ENCODE measurements at places on chromosomes 7 and 10.

DNA sequence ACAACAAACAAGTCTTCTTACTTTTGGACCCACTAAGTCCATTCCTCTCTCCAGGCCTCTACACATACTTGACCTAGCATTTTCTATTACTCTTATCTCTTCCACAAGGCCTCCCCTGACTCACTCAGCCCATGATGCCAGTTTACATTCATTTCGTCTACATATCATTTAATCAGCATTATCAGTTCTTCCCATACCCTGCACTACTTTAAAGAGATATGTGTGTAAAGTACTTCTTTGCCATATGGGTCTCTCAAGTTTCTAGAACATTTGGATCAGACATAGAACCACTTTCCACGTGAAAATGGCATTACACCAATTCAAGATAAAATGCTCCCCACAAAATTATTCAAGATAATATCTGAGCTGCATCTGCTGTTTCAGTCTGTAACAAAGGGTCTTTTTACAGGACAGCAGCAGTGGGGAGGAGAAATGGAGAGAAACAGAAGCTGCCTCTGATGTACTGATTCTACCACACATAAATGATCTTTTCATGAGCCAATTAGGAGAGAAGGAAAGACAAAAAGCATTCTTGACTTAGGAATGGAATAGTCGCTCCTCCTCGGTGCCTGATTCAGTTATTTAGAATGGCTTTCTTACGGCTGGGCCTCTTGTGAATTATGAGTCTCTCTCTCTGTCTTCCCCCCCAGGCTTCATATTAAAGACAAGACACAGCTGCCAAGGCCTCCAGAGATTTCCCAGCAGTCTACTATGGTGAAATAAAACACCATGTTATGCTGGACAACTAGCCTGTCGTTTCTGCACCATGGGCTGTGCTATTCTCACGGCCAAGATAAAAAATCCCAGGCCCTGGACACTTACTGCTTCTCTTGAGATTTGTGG is 46.9 kb upstream of the SEPTIN7 start:
- DNase-seq: no peak

GRCh38 chr7:131105294-131105798 is 222.3 kb upstream of the MKLN1 start:
- DNase-seq: no peak

GRCh38 chr10:89236226-89236797 is 15.3 kb downstream of the LIPA start:
- DNase-seq: no peak

DNA sequence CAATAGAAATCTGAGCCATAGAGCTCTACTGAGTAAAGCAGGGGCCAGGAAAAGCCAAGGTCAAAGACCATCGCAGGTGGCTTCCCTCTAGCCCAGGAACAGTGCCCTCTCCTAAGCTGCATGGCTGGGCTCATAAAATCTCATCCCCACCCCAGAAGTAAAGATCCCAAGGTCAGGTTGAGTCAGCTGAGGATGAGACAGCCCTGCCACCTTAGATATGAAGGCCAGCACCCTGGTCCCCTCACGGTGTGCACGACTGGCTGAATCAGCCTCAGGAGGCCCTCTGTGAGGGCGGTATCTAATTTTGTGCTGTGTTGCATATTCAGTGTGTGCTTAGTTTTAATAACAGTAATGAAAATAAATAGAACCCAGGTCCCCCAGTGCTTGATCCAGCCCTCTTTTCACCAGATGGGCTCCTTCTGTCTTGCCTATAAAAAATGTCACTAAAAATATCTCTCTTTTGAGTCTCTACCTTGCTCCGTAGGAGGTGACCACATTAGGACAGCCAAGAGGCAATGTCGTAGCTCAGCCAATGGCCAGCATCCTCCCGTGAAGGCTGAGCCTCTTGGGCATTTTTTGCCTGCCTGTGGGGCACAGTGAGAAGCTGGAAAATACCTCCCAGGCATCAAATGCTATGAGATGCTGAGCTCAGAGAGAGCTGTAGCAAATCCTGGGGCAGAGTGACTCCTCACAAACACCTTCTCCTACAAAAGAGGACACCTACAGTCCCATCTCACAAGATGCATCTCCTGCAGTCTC is 424.0 kb downstream of the PLXNA4 start:
- DNase-seq: no peak

DNA sequence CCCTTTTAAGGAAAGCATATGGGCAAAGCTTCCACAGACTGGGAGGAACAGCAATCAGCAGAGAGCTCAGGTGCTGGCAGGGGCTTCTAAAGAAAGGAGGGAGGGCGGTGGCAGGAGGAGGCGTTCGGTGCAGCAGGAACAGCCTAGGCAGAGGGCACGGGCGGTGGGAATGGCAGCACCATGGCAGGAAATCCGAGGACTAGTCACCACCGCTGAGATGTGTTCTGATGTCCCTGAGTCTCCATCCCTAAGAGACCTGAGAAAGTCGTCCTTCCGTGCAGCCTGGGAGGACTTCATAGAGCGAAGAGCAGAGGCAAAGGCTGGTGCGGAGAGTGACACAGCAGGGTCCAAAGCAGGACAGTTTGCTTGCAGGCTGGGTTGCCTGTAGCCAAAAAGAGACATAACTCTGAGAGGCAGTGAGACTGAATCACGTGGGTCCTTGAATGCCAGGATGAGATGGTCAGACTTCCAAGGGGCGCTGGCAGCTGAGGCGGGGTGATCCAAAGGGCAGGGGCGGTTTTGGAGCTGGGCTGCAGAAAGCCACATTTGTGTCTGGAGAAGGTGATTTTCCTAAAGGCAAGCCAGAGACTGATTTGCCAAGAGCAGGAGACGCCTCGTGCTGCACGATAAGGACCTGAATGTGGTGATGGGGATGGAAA is 35.8 kb upstream of the GRID1 start:
- DNase-seq: no peak

DNA sequence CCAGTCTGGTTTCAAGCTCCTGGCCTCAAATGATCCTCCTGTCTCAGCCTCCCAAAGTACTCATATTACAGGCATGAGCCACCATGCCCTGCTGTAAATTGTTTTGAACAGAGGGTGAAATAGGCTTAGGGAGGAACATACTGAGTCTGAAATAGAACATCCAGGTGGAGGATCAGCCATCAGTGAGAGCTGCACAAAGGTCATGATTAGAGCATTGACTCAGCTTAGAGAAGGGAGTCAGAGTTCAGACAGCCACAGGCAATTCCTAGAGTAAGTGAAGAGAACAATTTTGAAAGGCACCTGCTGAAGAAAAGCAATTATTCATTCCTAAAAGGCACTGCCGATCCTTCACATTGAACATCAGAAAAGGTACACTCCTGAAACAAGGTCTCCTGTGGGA is 15.9 kb upstream of the NEBL start:
- no peak for DNase-seq

- no peak for DNase-seq
These were observed 74.7 kb upstream of the ITGB1 start for GRCh38 chr10:33032654-33033151.

GRCh38 chr10:69869291-69869961 is 67.7 kb downstream of the COL13A1 start:
- no peak for DNase-seq

DNA sequence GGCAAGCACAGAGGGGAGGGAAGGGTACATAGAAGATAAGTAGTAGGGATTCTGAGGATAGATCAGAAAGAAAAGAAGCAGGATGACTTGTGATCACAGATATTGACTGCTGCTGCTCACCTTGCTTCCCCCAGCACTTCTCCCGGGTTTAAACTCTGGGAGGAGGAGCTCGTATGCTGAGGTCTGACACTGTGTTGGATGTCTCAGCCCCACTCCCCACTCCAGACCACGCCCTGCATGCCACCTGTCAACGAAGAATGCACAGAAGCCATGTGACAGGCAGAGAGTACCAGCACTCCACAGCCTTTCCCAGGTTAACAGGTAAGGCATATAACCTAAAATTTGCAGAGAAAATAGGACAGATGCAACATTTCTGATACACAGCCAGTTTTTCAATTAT is 388.9 kb downstream of the TNS3 start:
- DNase-seq: no peak

GRCh38 chr10:101986624-101986971 is 69.4 kb downstream of the ARMH3 start:
- peak; percentile 74 for DNase-seq

DNA sequence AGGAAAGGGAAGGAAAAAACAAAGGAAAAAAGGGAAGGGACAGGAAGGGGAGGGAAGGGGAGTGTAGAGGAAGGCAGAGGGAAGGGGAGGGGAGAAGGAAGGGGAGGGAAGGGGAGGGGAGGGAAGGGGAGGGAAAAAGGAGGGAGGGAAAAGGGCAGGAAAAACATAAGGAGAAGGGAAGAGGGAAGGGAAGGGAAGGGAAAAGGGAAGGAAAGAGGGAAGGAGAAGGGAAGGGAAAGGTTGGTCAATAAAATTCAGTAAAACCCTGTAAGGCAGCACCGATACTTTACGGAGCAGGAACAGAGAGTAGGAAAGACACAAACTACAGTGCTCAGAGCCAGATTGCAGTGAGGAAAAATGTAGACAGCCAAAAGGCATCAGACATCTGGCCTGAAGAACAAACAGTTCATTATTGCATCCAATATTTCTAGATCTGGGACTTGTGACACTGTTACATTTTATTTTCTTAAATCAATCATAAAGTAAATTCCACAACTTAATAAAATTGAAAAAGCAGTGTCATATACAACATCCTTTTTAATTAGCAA is 322.0 kb downstream of the CRPPA start:
- DNase-seq: no peak

- no peak for DNase-seq
These were observed 26.0 kb downstream of the PRSS2 start for GRCh38 chr7:142796501-142797390.

GRCh38 chr7:81803267-81803666 is 33.4 kb upstream of the HGF start:
- DNase-seq: no peak

GRCh38 chr7:129108581-129108980 is 35.9 kb upstream of the TSPAN33 start:
- DNase-seq: no peak

GRCh38 chr10:74558897-74559296 is 267.5 kb upstream of the KAT6B start:
- no peak for DNase-seq

GRCh38 chr7:880450-880849 is 4.1 kb downstream of the GET4 start:
- no peak for DNase-seq

- DNase-seq: no peak
These were observed 17.4 kb upstream of the CYP3A7 start for GRCh38 chr7:99752356-99752755.

DNA sequence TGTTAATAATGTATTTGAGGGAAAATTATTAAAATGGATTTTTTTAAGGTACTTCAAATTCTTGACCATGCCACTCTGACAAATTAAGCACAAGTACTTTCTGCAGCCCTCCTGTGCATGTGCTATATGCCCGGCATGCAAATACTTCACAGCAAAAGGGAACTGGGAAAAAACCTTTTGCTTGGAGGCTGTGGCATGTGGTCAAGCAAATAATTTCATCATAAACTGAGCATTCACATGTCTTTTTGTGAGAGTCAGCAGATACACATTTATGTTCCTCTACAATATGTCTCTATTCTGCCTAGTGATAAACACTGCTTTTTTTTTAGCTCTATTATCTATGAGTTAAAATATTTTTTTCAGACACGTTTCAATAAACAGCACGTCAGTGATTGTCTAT is 53.7 kb upstream of the SEMA3A start:
- DNase-seq: no peak

GRCh38 chr10:103491729-103492364 is 1.7 kb upstream of the NEURL1 start:
- DNase-seq: no peak

All from NCI-H1105 (cell line).